T1000 (cell line): ENCODE measurements at places on chromosomes 6 and 20.

DNA sequence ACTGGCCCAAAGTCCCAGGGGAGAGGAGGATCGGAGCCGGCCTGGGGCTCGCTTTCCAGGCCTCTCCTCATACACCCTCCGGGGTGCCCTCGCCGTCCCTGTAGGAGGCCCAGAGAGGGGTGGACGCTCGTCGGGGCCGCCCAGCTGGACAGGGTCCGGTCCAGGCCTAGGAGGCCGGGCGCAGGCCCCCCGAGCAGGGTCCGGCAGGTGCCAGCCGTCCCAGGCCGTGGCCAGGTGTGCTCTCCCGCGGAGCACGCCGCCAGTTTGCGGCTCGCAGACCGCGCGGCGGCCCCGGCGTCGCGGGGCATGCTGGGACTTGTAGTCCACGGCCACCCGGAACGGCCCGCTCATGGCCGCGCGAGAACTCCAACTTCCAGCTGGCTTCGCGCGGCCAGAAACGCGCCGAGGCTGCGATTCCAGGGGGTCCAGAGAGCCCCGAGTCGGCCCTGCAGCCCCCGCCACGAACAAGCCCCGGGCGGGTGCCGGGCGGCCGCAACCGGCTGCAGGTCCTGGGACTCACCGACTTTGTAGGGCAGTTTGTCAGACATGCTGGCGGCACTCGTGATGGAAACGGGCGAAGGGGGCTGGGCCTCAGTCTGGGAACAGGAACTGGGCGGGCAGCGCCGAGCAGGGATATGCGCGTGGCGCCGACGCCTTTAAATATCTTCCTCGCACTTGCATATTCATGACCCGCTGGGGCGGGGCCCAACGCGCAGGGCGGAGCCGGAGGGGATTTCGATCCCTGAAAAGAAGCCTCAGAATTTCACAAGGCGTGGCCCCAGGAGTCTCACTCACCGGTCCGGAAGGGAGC is at the start of gene AHCY:
Gene AHCY, minus strand, starts transcription at position 633 of the 811 bp plus-strand sequence. Its CDS starts 85 bp downstream, at position 548.
- peak; percentile 97 for DNase-seq

DNA sequence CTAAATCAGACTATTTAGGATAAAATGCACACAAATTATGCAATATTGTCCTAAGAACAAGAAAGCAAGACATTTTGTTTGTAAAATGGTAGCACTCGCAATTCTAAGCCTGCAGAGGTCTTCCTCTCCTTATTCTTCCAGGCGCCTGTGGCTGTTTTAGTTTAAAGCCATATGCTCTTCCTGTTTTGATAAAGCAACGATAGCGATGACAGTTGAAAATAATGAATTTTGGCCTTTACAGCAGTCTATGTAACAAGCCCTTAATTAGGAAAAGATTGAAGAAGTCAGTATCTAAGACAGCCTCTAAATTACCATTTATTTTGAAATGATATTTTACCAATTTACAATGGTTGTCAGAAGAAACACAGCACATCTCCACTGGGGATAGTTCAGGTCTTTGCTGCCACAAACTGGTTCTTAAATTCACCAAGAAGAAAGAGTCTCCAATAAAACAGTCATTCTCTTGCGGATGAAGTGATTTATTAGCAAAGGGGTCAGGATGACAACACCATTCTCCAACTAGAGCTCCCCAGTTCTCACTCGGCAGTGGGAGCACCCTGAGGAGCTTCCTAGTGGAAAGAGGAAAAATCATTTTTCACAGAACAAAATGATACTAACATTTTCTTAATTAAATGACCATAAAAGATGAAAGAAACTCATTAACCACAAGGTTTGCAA is 21.4 kb downstream of the UBE3D start:
- DNase-seq = no peak

DNA sequence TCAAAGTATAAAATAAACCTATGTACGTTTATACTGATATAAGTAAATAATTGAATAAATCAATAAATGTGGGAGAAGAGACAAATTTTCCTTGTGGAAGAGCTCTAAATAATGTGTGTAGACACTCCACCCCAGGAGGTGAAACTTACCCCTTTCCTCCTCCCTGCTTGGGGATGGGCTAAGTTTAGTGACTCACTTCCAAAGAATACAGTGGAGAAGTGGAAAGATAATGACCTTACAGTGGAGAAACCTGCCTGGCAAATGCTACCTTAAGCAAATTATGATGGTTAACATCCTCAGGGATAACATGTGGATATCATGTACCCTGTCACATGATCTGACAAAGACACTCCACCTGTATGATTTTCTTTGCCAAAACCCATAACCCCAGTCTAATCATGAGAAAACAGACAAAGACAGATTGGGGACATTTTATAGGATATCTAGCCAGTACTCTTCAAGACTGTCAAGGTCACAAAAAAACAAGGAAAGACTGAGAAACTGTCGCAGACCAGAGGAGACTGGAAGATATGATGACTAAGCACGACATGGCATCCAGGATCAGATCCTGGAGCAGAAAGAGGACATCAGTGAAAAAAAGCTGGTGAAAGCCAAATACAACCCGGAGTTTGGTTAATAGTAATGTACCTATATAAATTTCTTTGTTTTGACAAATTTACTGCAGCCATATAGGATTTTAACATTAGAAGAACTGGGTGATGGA is 195.5 kb upstream of the PRDM1 start:
- no peak for DNase-seq

DNA sequence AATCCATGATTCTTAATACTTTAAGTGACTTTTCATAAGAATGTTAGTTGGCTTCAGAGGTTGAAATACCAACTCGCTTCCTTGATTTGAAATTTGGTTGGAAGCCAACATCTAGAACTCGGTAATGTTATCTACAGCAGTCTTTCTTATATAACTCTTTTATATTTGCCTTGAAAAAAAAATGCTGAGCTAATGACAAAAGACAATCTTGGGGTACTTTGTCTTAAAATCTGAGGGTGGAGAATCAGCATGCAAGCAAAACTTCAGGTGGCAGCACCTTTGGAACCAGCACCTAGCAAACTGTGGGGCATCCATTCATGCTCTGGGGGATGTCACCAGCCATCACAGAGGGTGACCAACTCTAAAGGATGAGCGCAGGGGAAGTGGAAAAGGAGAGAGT is 76.3 kb downstream of the PDE10A start:
- no peak for DNase-seq

DNA sequence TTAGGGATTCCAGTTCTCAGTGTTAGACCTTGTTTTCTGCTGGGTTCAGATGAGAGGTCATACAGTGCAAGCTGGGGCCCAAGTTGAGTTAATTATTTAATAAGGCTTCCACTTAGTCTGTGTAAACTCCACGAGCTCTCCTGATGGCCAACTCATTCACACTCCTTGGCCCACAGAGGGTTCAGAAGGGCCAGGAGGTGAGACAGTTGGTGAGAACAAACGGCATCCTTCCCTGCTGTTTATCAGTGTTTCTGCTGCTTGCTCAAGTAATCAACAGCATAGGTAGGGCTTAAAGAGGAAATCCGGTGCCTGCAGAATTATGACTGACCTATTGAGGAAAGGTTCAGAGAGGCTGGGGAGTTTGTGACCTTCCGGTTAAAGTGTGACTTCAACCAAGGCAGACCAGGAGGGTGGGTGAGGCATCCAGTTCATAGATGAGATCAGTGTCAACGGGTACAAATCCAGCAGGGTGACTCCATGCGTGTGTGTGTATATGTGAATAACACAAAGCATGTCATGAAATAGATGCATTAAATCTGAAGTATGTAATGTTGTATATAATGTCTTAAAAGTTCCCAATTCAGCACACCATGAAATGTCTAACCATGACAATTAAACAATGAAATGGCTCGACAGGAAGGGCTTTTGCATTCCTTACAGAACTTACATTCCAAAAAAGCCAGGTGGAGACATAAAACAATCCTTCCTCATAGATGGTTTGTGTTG is 37.4 kb upstream of the BCAS1 start:
- no peak for DNase-seq

DNA sequence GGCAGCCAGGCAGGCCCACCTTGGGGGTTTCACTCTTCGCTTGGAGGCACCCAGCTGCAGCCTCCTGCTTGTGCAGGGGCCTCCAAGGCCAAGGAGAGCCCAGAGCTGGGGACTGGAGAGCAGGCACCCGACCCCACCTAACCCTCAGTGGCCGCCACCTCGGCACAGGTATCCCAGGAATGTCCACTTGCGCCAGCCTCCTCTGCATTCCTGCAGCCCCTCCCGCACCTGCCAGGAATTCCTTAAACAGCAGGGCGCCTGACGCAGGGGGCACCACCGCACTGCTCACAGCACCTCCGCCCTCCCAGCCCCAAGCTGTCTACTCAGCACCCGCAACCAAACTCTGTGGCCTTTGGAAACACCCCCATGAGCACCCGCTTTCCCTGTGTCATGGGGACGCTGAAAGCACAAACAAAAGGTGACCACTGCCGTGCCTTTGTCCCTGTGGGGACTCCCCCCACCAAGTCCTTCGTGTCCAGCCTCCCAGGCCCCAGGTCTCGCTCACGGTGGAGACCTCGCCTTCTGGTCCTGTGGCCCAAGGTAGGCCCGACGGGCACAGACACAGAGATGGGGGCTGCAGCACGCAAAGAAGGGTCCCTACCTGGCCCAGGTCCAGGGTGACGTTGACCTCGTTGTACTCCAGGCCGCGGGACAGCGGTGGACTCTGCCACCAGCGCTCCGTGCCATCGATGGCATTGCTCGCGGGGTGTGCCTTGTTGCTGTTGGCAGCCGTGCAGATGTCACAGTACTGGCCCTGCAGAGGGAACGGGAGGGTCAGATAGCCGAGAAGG is 5.1 kb downstream of the LAMA5 start:
- no peak for DNase-seq

DNA sequence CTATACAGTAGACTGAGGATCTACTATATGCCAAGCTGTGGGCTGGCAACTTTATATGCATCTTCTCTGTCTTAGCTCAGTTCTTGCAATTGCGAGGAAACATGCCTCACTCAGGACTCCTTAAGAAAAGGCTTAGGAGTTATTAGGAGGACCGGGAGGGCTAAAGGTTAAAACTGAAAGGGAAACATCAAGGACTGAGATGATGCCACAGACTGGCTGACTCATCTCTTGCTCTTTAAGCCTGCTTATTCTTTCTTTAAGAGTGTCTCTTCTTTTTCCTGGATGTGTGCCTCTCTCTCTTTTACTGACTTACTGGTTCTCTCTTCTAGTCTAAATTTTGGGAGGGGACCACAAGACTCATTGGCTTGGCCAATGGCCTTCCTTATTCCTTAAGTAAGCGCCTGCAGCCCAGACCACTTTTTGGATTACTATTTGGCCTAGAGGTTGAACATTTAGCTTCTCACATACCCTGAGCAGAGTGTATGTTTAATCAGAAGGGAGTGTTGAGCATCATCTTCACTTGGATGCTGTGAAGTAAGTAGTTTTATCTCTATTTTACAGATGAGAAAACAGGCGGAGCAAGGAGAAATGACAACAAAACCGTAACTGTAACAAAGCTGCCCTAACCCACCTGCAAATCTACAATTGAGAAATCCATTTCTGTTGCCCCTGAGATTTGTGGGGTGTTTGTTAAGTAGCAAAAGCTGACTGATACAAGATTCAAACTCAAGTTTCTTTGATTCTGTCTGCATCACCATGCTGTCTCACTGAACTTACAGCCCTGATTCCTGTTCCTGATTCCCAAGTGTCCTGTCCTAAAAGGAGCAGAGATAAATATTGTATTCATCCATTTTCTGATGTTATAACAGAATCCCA is 7.2 kb upstream of the SDC4 start:
- DNase-seq = no peak

GRCh38 chr6:125003070-125003469 is 40.8 kb downstream of the RNF217 start:
- DNase-seq = no peak

GRCh38 chr6:83707829-83708545 is 914 bp downstream of the SNAP91 start:
- DNase-seq = no peak

DNA sequence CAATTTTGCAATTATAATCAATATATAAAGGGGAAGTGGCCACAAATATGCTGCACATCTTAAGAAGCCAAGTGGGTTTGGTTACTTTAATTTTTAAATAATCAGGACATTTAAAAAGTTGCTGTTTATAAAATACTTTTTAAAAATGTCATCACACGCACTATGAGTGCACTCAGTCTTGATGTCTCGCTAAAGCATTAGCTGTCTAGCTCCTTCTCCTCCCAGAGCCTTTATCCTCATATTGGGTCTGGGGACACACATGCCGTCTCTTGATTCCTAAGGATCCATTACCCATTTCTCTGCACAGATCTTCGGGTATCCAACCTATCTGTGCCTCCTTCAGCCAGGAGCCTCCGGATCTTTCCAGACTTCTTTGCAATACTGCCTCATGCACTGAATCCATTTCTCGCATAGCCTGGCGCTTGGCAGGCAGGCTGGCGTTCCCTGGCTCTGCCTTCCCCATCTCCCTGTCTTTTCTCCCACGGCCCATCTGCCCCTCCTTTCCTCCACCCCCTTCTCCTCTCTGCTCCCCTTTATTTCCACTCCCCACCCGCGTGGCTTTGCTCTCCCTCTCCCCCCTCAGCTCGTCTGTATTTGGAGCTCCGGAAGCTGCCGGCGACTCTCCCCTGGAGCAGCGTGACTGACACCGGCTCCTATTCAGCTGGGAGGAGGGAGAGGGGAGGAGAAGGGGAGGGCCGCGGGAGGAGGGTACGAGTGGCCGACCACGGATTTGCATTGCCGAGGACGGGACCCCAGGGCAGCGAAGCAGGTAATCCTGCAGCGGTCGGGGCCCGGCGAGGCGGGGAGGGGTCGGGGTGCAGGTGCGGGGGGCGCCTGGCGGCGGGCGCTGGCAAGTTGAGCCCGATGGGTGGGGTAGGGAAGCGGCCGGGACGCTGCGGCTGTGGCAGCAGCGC is at the start of gene CAP2:
Gene CAP2, plus strand, starts transcription at position 618 of the 914 bp plus-strand sequence. CDS start 27,961 bp downstream, outside the sequence.
- DNase-seq = peak; percentile 50

GRCh38 chr6:15437090-15437635 is 191.3 kb downstream of the JARID2 start:
- no peak for DNase-seq
